ENCODE measurements at places on chromosomes 3 and 15.

DNA sequence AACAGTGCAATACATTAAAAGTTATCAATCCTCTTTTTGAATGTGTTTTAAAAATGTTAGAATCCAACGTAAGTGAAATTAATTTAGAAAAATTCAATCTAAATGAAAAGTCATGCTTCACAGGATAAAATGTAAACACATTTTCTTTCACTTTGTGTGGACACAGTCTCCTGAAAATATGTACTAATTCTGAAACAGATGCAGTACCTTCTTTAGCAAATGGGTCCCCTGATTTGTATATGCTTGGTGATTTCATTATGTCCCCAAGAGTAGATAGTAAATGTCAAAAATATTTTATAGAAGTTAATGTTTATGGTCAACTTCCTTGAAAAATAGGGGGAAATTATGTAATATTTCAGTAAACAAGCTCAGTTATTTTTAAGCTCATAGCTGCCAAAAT lies 28.9 kb downstream of the FOXP1 start:
- no peak for DNase-seq

GRCh38 chr15:52151353-52151752 lies 38.8 kb upstream of the BCL2L10 start:
- no peak for DNase-seq

DNA sequence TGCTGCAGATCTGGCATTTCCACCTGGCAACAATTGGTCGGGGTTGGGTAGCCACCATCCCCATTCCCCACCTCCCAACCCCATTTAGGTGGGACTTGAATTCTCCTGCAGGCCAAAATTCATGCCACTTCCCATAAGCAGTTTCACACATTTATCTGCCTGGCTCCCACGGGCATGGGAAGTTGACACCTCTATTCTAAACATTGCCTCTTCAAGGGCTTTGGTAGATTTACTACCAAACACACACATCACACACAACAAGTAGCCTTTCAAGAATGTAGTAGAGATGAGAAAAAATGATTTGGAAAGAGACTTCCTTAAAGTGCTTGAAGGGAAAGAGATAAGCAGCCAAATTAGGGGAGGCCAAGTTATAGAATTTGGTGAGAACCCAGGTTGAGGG lies 30.9 kb downstream of the ZBTB38 start:
- DNase-seq: no peak

DNA sequence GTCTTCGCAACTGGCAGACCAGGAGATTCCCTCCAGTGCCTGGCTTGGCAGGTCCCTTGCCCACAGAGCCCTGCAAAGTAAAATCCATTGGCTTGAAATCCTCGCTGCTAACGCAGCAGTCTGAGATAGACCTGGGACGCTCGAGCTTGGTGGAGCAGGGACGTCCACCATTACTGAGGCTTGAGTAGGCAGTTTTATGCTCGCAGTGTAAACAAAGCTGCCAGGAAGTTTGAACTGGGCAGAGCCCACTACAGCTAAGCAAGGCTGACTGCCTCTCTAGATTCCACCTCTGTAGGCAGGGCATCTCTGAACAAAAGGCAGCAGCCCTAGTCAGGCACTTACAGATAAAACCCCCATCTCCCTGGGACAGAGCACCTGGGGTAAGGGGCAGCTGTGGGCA lies 205.0 kb upstream of the MME start:
- DNase-seq: no peak

- no peak for DNase-seq
These were observed 107.8 kb downstream of the MBNL1 start for GRCh38 chr3:152376351-152377183.

DNA sequence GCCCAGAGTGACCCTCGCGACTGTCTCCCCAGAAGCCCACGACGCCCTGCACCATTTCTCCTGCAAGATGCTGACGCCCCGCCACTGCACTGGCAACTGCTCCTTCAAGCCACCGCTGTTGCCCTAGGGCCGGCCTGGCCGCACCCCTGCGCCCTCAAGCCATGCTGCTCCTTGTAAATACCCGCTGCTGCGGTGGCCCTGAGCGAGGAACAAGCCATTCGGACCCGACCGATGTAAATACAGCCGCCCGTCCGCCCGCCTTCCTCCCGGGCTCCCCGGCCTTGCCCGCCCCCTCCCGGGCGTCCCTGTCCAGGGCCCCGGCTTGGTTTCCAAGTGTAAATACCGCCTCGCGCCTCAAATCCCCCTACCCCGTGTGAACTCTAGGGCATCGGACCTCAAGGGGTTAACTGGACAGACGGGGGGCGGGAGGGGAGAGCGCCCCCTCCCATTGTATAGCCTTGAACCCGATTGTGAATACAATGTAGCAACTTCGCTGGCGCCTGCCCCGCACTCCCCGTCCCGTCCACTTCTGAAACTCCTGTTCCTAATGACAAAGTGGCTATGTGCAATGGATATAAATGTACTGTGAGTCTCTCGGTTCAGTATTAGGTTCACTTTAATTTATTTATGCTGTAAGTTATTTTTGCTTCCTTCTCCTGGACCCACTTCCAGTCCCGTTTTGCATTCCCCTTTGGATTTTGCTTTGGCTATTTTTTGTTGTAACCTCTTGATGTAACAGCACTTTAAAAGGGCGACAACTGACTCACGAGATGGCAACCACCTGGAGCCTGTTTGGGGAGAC lies 5.9 kb downstream of the RNU6-1 start:
- no peak for DNase-seq

- DNase-seq: no peak
These were observed 28.8 kb upstream of the SLC41A3 start for GRCh38 chr3:126112531-126113237.

DNA sequence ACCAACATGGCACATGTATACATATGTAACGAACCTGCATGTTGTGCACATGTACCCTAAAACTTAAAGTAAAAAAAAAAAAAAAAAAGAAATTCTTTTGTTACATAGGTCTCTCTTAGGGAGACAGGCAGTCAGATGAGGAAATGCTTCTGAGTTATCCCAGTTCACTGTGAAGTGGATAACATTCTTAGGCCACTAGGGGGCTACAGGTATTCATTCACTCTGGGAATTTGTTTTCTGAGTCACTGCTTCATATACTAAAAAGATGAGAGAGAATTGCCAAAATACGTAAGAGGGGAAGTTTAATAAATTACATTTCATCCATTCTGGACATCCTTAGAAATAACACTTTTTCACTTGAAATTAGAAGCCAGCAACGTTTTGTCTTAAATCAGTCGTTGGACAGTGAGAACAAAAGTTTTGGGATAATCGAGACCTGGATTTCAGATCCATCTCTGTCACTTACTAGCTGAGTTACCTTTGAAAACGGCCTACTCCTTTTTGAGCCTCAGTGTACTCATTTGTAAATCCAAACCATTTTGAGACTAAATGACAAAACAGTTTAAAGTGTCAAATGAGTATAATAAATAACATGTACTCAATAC lies 738.4 kb upstream of the ALCAM start:
- DNase-seq: no peak

GRCh38 chr3:142888099-142888480 lies 793 bp downstream of the PCOLCE2 start:
- no peak for DNase-seq

DNA sequence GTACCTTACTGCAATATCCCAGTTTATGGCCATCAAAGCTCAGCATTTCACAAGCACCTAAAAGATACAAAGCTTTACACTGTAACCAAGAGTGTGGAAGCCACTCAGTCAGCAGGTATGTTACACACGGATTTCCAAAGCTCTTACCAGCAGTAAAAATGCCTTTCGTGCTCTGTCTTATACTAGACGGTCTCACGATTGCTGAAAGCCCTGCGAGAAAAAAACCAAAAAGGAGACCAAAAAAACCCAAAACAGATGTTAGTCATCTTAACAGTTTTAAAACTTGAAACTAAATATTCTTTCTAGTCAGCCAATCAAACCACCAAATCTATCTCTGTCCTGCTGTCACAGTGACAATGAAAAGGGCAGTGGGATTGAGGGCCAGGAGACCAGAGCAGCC lies 39.0 kb downstream of the TAMM41 start:
- DNase-seq: no peak

GRCh38 chr15:38674448-38674847 lies 109.8 kb upstream of the RASGRP1 start:
- DNase-seq: no peak

DNA sequence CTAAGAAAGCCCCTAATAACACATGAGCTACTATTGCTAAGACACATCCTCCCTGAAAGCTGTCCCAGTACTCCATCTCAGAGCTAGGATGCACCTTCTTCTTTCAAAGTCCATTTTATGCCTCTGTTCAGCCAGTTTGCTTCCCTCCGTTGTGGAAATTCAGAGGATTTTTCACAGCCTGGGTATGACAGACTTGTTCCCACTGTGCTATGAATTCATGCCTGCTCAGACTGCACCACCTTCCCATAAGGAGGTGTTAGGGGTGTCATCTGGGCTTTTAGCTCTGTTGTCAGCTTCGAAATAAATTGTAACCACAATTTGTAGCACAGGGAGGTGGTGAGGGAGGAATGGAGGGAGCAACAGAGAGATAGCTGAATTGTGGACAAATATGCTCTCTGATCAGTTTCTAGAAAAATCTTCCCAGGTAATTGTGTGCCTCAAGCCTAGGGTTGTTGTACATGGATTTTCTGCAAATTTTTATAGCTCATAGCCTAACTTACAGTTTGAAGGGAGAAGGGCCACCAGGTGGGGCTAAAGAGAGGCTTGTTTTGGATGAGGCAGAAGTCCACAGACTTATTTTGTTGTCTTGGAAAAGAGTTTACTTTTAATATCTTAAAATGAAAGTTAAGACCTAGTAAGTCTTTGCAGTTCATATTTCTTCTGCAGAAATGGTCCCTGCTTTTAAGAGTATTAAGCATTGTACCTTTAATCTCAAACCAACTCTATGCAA lies 462.0 kb downstream of the PDCD6IP start:
- no peak for DNase-seq

- no peak for DNase-seq
These were observed 12.2 kb upstream of the UPK1B start for GRCh38 chr3:119161240-119161639.

- DNase-seq: no peak
These were observed 146.3 kb downstream of the ANXA2 start for GRCh38 chr15:60251300-60252070.

DNA sequence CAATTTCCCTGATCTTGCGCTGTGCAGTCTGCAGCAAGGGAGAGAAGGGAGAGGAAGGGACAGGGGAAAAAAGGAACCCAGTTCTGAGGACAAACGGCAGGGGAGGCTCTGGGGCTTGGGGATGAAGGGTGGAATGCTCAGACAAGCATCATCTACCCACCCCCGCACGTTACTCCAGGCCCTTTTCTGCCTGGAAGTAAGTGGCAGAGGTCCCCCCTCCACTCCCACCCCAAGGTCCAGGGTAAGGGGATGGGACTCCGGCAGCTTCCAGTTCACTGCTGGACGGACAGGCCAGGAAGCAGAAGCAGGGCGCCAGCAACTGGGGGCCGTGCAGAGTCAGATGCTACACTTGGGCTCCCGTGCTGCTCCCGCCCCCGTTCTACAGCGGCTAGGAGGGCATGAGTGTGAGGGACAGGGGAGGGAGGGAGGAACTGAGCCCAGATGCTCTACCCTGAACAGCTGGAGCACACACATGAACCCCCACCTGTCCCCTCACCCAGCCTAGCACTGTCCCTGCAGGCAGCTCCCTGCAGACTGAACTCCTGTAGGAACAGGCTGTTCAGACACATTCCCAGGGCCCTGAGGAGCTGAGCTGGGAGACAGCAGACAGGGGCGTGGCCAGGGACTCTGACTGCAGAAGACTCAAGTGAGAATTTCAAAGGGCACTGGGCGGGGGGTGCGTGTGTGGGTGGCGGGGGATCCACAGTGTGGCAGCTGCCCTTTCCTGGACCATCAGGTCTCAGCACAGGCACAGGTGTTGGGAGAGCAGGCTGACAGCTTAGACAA lies 59.7 kb downstream of the SENP2 start:
- DNase-seq: no peak

- peak; percentile 5 for DNase-seq
These were observed 25.7 kb downstream of the FAM3D start for GRCh38 chr3:58640700-58641372.

GRCh38 chr15:68651916-68652525 lies 73.2 kb downstream of the CORO2B start:
- DNase-seq: no peak

- DNase-seq: no peak
These were observed 31.4 kb upstream of the UBE3A start for GRCh38 chr15:25470230-25470629.

DNA sequence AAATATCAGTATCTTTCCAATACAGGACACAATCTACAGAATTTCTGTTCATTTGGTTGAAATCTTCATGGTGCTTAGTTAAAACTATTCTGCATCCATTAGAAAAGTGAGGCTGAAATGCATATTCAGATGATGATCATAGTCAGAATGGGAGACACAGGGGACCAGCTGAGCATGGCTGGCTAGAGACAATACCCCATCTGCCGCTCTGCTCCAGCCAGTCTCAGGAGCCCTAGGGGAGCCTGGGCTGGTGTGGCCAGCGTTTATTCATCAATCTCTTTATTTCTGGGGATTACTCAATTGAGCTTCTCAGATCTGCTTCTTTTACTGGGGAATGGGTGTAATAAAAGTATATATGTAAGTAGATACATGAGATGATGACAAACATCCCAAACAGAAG lies 470.9 kb upstream of the CDIN1 start:
- no peak for DNase-seq

DNA sequence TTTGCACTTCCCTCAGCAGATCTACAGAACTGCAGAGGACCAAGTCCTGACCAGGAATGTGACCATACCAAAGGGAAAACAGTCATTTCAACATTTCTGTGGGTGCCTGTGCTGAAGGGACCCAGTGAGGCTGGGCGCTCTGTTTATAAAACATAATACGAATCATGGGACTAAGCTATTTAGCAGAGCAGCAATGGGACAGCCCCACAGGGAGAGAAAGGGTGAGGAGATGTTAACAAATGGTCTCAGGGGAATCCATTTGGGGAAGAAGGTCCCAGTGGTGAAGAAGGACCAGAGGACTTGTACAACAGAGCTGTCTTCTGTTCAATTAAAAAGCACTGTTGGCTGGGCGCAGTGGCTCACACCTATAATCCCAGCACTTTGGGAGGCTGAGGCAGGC lies 1025.4 kb downstream of the FHIT start:
- DNase-seq: no peak

GRCh38 chr3:113485161-113485609 lies 29.8 kb downstream of the SPICE1 start:
- peak; percentile 1 for DNase-seq

GRCh38 chr15:39132954-39133600 lies 447.8 kb upstream of the THBS1 start:
- no peak for DNase-seq

GRCh38 chr3:55322638-55323037 lies 164.5 kb downstream of the WNT5A start:
- DNase-seq: no peak

DNA sequence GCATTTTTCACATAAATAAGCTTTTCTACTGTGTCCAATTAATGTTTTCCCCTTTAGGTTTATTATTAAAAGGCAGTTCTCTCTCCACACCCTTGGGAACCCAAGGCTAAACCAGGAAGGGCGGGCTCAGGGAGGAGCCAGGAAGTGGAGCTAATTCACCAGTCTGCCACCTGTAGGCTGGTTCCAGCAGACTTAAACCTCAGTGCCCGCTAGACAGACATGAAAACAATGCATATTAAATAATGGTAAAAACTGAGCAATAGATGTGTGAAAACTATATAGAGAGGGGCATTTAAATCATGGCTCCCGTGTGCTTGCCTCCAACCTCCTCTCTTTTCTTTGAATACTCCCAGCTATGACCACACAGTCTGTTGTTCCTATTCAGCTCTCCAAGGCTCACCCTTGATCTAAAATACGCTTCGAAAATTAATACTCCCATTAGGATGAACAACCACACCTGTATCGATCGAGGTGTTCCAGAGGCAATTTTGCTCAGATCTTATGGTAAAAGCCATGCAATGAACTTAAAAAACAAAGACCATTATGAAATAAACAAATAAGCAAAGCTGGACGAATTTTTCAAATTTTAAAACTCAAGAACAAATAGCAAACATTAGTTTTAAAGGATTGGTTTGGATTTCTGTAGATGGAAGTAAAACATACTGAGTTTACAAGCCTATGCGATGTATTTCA lies 253.3 kb downstream of the TJP1 start:
- DNase-seq: no peak
